Panc1 (cell line): ENCODE measurements at places on chromosomes 16 and 17. TPM values are rescaled to one million over a fixed set of nuclear protein-coding genes. Genes with fewer than 3 reads are reported as not detected.

MYH13 gene
- not detected for total RNA-seq

PTRH2 gene
- total RNA-seq: 40.2 TPM

CCL13 gene
- not detected for total RNA-seq

KRTAP2-1 gene
- not detected for total RNA-seq

ZP2 gene
- total RNA-seq: not detected

SPHK1 gene
- total RNA-seq: 18.2 TPM

FBXL19 gene
- 52.3 TPM for total RNA-seq

SLFN12L gene
- 0.33 TPM for total RNA-seq

NDRG4 gene
- 5.1 TPM for total RNA-seq

EPN3 gene
- total RNA-seq: 0.92 TPM

KRT39 gene
- not detected for total RNA-seq

GRCh38 chr16:62863139-62863538, 826.9 kb upstream of the CDH8 start:
- H3K27me3 ChIP-seq: no peaks in the 10 kb centered on the region
- H3K27ac ChIP-seq: no peak overlapping the region
- H3K4me3 ChIP-seq: no peak overlapping the region
- no peaks in the 10 kb centered on the region for H3K4me1 ChIP-seq
- H3K36me3 ChIP-seq: no peaks in the 10 kb centered on the region
- DNase-seq: no peak

- H3K4me3 ChIP-seq: no peak overlapping the region
- no peaks in the 10 kb centered on the region for H3K36me3 ChIP-seq
- DNase-seq: no peak
Observed at GRCh38 chr16:28082624-28083023, 19.1 kb upstream of the GSG1L start.

DNA sequence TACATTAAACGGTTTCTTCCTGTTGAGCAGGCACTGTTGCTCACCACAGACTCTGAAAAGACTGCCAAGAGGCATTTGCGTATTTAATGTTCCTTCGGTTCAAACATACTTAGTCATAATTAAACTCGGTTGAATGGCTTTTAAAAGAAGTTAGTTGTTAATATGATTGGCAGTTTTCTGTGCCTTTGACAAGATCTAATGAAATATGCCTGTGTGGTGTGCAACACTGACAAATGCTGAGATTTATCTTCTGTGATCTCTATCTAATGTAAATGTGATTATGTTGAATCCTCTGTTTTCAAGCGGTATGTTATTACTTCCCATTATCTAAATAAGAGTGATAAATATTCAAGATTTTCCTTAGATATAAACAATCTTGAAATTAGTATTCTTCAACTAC, 1046.6 kb downstream of the CDH8 start:
- no peak overlapping the region for H3K4me3 ChIP-seq
- H3K36me3 ChIP-seq: no peaks in the 10 kb centered on the region
- no peak overlapping the region for H3K27ac ChIP-seq
- H3K27me3 ChIP-seq: no peaks in the 10 kb centered on the region
- no peaks in the 10 kb centered on the region for H3K4me1 ChIP-seq

- no peak overlapping the region for H3K4me3 ChIP-seq
- no peaks in the 10 kb centered on the region for H3K4me1 ChIP-seq
- H3K36me3 ChIP-seq: no peaks in the 10 kb centered on the region
Observed at GRCh38 chr16:9607515-9608230, 516.2 kb downstream of the HAPSTR1 start.

GRCh38 chr17:43784068-43784467, 3.8 kb downstream of the CFAP97D1 start:
- no peak for DNase-seq
- H3K4me1 ChIP-seq: 0 out of 2 replicates have a peak, but pooled peaks cover 3% of the 10 kb centered on the region
- no peaks in the 10 kb centered on the region for H3K27me3 ChIP-seq
- no peaks in the 10 kb centered on the region for H3K36me3 ChIP-seq

DNA sequence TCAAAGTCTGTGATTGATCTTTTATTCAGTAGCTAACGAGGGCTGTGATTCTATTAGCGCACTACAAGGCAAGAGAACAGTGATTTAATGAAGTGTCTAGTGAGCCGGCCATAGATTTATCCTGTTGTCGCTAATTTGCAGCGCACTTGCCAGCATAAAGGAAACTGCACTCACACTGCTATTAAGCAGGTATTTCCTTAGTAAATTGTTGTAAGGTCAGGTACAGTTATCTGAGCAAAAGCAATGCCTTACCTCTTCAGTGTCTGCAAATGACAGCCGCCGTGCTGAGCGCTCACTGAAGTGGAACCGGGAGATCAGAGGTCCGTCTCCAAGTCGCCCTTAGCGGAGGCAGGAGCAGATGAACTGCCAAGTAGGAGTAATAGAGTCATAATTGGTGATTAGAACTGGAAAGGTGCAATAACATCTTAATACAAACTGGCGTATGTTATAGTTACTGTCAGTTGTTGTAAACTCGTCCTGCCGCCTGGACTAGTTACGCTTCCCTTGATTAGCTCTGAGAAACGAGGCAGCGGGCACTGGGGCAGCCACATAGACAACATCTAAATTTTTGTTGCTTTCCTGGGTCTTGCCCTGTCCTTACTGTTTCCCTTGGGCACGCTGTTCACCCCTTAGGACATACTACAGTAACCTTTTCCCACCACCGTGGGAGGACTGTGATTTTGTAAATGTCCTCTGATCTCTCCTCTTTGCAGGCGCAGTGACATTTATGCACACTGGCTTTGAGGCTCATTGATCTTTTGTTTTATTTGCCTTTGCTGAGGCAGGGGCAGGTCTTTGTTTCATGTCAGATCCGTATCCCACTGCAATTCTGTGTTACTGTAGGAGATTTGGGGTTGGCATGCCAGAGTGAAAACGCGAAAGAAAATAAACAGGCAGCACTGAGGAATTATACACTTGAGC, 363.1 kb downstream of the WWOX start:
- H3K27ac ChIP-seq: no peak overlapping the region
- no peaks in the 10 kb centered on the region for H3K27me3 ChIP-seq
- no peak overlapping the region for H3K4me3 ChIP-seq
- no peak for DNase-seq

DNA sequence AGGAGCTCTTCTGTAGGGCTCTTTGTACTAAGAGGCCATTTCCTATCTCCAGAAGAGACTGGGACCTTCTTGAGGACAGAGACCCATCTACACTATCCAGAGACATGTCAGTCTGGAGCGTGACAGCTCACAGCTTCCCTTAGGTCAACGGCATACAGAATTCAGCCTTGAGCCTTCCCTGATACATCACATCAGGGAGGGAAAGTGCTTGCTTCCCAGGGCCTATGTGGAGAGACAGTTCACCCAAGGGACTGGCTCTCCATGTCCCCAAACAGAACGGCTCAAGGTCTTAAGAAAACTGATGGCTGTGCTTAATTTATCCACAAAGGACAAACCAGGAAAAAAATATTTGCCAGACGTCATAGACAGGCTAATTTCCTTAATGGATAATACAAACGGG, 7.7 kb downstream of the CENPV start:
- no peak overlapping the region for H3K27ac ChIP-seq
- H3K36me3 ChIP-seq: peaks cover 6% of the 10 kb centered on the region
- H3K4me3 ChIP-seq: no peak overlapping the region
- no peaks in the 10 kb centered on the region for H3K4me1 ChIP-seq
- no peaks in the 10 kb centered on the region for H3K27me3 ChIP-seq

- peak overlapping the region; percentile 92 for H3K4me3 ChIP-seq
- DNase-seq: peak; percentile 28
- no peaks in the 10 kb centered on the region for H3K27me3 ChIP-seq
- H3K27ac ChIP-seq: peak overlapping the region; percentile 90
- peaks cover 14% of the 10 kb centered on the region for H3K4me1 ChIP-seq
Observed at GRCh38 chr17:43171586-43172487, 823 bp downstream of the NBR1 start.

GRCh38 chr16:50644729-50645128, 36.4 kb downstream of the SNX20 start:
- DNase-seq: no peak
- H3K27ac ChIP-seq: no peak overlapping the region
- no peaks in the 10 kb centered on the region for H3K4me1 ChIP-seq

DNA sequence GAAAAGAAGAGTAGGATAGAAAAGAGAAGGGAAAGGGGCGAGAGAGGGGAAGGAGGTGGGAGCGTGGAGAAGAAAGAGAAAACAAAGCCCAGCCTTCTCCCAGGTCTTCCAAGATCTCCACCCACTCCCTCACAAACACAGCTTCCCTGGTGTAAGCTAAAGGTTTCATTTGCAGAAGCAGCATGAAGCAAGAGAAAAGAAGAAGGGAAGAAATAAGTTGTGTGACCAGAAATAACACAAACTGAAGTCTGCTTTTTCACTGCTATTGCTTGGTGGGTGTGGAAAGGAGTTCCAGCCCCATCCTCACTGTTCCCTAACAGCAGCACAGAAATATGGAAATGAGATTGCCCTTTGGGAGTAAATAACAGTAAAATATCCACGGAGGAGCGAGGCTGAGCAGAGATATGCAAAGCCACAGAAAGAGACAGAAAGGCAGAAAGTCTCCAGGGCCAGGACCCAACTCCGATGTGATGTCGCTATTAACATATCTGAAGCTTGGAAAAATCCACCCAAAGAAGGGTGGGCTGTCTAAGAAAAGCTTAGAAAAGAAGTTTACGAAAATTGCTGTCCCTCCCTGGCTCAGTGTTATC, 10.3 kb upstream of the GAS7 start:
- H3K27me3 ChIP-seq: no peaks in the 10 kb centered on the region
- no peak overlapping the region for H3K27ac ChIP-seq
- no peaks in the 10 kb centered on the region for H3K36me3 ChIP-seq
- H3K4me3 ChIP-seq: no peak overlapping the region
- DNase-seq: no peak

- DNase-seq: no peak
- peak overlapping the region; percentile 77 for H3K27ac ChIP-seq
- H3K36me3 ChIP-seq: no peaks in the 10 kb centered on the region
- H3K4me1 ChIP-seq: no peaks in the 10 kb centered on the region
Observed at GRCh38 chr16:3444032-3444388, 530 bp downstream of the NAA60 start.
